Esophagus muscularis mucosa (tissue), 4 donors: ENCODE measurements at places on chromosomes 1 and 21.

- DNase-seq: no peak
Measured at GRCh38 chr1:175089136-175089718, 21.6 kb downstream of the TNN start.

DNA sequence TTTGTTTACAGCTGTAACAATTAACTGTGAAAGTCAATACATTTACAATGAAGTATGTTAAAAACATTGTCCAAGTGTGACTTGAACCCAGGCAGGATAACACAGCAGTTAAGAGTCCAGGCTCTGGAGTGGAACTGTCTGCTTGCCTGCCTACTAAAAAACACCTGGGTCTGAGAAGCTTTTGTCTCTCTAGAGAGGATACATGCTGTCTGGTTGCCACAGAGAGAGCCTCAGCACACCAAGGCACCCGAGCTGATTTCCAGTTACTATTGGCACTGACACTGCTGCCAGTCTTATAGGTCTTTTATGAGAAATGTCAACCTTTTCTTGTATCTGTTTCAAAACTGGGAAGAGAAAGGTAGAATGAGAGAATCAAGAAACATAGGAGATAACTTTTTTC lies 20.2 kb upstream of the RALGPS2 start:
- no peak for DNase-seq

GRCh38 chr1:210447456-210448057 lies 118.9 kb downstream of the HHAT start:
- DNase-seq: no peak

- DNase-seq: no peak
Measured at GRCh38 chr21:26307640-26308039, 137.1 kb upstream of the APP start.

DNA sequence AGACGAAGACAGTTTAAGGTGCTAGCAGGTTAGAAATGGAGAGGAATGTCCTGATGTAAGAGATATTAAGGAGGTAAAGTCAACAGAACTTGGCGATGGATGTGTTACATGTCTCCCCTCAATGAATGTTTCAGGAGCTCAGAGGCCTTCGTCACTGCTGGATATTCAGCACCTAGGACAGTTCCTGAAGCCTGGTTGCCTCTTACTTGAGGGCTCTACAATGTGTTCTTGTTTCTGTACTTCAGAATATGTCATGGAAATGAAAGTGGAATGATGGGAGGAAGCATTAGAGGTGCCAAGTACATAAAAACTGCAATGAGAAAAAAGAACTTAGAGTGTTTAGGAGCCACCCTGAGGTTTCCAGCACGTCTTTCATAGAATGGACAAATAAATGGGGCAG lies 17.7 kb downstream of the TNR start:
- no peak for DNase-seq
